SK-N-SH (cell line): ENCODE measurements at places on chromosomes 3 and 15.

GRCh38 chr3:65210026-65210814 lies 522.4 kb upstream of the ADAMTS9 start:
- peak; percentile 65 for DNase-seq

DNA sequence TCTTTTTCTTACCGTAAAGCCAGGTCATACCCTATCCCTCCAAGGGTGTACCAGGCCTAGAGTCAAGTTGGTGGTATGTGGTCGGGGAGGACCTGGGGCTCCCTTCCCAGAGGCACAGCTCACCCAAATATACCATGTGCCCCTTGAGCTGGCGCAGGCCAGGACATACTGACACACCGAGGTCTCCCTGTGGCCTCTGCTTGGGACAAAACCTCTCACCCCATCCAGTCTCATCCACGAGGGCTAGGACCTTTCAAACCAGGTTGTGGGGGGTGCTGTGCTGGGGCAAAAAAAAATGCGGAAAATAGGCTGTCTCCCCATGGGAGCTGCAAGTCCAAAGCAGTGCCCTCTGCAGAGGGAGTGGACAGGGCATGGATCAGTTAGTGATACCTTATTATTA lies 22.8 kb downstream of the PTH1R start:
- no peak for DNase-seq

GRCh38 chr3:70771426-70772147 lies 459.1 kb upstream of the MDFIC2 start:
- no peak for DNase-seq

DNA sequence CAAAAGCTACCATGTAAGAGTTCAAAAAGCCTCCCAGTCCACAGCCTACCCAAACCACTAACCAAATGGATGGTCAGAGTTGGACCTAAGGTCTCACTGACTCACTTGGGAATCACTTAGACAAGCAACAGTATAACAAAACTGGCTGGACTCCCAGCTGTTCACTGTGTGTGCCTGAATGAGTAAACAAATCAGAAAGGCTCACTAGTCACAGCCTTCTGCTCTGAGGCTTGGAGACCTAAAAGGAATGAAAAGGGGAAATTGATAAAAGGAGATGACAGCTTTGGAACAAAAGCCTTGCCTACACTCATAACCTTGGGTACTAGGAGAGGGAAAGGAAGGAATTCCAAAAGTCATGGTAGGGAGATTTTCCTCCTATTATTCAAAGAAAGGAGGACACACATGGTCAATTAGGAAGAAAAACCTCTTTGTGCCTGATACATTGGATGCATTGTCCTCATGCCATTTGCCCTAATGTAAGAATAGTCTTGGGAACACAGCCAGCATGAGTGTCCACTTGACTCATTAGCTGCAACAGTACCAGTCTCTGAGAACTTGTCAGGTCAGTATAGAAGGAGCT lies 92.3 kb downstream of the FRMD5 start:
- no peak for DNase-seq

DNA sequence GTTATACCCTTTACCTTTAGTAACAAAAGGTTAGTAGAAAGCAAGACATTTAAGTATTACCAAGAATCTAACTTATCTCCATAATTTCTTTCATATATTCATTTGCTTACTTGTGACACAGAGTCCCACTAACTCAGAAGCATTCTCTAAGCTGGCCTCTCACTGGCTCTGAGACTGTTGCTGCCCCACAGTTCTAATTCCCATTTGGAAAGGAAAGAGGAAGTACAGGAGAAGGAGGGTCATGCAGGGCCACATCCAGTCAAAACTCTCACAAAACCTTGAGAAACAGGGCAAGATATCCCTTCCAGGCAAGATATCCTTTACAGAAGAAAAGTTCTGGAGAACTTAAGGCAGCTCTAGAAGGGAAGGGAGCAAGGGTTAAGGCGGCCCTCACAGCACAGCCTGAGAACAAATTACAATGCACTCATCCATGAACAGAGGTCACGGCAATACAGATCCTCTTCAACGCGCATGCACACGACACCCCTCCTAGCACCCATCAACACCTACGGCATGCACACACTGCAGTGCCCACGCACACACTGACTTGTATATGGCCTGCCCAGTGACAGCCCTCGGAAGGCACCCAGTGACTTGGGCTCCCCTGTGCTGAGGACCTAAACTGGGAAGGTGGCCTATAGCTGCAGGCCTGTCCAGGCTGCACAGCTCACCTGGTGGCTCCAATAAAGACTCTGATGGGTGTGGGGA lies 13.0 kb upstream of the MYO5C start:
- DNase-seq, result no peak

GRCh38 chr3:109278546-109278945 lies 37.8 kb downstream of the DPPA2 start:
- DNase-seq, result no peak

GRCh38 chr3:124685481-124685880 lies 44.8 kb upstream of the UMPS start:
- no peak for DNase-seq

DNA sequence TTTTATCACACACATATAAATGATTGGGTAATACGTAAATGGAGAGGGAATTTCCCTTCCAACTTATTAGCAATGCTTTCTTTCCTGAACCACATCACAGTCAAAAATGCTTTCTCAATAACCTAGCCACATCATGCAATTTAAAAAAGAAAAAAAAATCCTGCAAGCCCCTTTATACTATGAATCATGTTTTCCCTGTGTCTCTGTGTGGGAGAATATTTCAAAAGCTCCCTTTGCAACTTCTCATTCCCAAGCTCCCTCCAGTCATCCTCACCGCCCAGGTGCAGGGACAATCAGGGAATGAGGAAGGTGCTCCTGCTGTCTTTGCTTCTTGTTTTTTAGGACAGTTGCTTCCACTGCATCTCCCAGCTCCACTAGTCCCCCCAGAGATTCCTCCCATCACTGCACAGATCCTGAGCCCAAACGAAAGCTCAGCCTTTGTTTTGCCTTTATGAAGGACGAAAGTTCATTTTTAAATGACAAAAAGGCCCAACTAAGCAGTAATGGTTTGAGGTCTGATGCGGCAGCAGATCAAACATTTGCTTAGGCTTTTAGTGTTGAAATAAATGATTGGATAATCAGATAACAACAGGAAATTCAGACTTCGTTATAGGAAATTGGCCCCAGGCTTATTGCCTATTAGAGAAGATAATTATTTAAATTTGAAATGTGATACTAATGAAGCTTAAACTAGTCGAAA lies 47.8 kb upstream of the ADGRG7 start:
- no peak for DNase-seq

DNA sequence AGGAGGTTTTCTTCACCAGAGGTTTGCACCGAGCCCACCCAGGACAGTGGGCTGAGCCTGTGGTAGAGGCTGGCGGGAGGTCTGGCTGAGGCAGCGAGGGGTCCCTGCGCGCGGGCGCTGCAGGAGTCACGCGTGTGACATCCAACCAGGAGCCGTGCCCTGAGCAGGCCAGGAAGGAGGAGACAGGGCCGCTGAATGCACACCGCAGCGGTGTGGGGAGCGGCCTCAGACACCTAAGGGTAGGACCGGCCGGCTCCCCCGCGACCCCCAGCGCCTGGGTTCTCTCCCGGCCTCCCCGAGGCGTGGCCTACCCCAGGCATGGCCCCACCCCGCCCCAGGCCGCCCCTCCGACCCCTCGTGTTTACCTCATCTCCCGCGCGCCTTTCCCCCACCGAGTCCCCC lies 412 bp downstream of the SLC41A3 start:
- DNase-seq, result peak; percentile 88

- DNase-seq, result peak; percentile 77
These were observed 56.5 kb downstream of the NEK11 start for GRCh38 chr3:131082871-131083863.

DNA sequence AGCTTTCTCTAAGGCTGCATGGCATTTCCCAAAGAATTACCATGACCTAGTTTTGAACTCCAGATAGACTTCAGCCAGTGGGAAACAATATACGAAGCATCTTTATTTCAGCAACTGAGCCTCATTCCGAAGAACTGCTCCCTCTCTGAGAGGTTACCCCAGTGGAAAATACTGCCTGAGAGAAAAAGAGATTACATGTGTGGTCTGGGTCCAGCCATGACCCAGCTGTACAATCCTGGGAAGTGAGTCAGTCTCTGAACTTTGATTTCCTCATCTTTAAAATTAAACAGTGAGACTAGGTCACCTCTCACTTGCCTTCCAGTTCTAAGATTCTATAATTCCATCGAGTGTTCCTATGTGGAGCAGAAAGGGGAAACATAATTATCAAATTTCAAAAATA lies 42.4 kb downstream of the TNIK start:
- DNase-seq, result no peak

DNA sequence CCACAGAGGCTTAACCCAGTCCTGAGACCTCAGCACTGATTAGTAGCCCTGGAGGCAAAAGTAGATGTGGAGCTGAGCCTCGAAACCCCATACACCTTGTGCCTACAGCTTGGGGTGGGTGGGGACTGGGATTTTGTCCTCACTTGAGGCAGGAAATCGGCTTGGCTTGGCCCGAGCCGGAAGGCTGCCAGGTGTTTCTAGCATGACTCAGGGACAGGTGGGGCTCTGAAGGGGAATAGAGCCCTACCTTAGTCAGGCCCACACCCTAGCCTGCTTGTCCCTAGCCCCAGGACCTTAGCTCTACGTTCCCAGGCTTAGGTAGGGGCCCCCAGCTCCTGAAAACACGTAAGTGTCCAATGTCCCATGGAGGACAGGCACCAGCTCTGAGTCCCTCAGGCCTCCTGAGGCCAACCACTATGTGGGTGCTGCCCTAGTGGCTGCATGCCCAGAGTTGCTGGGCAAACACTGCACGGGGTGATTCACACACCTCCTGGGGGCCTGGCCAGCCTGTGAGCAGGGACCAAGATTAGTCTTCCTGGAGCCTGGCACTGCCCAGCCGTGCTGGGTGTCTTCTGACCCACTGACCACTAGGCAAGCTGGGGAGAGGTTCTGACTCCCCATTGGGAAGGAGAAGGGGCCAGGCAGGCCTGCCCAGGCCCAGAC lies 3.1 kb downstream of the MST1R start:
- DNase-seq, result no peak

DNA sequence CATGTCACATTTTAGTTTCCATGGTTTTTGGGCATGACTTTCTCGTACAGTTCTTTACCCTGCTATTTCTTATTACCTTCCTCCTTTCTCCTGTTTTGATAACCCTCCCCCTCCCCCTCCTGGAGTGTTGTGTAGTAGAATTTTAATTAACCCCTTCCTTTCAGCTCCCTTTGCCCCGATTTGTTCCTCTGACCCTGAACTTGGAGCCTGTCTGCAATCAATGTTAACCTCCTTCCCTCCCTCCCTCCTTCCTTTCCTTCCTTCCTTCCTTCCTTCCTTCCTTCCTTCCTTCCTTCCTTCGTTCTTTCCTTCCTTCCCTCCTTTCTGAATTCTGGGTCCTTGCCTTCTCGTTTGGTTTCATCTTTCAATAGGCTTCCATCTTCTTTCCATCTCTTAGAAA lies 90.4 kb downstream of the ECT2 start:
- DNase-seq, result no peak

GRCh38 chr3:113086560-113087461 lies 96.0 kb downstream of the GTPBP8 start:
- peak; percentile 18 for DNase-seq

- no peak for DNase-seq
These were observed 133.4 kb downstream of the FOXP1 start for GRCh38 chr3:71450162-71450561.

GRCh38 chr3:110711851-110712516 lies 359.6 kb upstream of the NECTIN3 start:
- no peak for DNase-seq

DNA sequence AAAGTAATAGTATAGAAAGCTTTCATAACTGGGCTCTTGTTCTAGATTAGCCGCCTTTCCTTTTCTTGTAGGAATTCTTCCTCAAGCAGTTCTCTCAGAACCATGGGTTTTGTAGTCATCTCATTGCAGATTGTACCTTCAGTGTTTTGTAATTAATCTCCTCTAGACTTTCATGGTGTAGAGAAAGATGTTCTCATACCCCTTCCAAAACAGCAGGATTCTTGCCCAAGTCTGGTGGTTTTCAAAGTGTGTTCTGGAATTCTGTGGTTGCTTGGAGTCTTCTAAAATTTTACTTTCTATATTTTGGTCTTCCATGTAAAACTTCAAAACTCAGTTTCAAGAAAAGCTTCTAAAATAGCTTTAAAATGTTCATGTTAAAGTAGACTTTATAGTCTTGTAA lies 293.8 kb downstream of the PTPRG start:
- no peak for DNase-seq

DNA sequence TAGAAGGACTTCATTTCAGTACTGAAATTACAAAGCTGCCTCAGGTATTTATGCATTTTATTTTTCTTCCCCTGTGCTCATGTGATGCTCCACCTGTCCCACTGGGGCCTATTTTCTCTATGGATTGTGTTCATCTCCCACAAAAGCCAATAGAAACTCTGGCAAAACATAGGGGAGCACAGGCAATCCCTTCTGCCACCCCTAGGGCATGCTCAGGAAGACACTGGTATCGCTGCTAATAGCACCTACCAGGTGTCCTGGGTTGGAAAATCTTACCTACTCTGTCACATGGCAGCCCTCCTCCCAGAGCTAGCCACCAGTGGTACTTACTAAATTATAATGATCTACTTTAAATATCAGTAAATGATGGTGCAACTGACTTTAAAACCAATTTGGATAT lies 427.4 kb downstream of the FGF12 start:
- DNase-seq, result no peak

DNA sequence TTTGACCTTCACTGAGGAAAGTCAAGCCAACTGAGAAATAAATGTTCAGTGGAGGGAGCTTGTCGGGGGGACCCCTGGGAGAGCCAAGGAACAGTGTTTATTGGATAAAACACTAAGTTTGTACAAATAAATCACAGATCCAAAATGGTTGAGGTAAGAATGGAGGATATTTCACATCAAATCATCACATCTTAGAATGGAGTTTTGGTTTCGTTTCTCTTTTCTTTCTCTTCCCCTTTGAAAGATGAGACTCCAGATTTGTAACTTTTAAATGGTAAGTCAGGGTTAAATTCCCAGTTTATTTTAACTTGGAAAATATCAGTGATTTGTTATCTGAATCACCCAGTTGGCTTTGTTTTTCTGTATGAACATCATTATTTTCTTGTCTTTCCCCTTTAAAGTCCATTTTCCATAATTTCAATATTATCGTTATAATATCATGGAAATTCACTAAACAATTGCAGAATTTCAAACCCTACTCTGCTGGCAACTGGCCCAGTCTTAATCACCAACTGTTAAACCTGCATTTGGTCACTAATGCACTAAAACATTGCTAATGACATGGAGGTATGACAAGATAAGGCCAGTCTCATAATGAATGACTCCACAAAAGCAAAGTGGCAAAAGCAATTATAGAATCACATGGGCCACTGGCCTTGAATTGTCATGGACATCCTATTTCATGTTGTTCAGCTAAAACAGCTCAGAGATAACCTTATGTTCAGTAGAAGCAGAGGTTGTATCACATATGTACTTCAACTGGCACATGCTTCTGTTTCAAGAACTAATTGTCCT lies 295.1 kb downstream of the SHOX2 start:
- DNase-seq, result peak; percentile 78
